ENCODE measurements at places on chromosomes 6 and 20. TPM values are rescaled to one million over a fixed set of nuclear protein-coding genes. Genes with fewer than 3 reads are reported as not detected.
A peak's percentile ranks its signal among the peaks of the same experiment; 100 is the strongest.

GRCh38 chr20:34240693-34241615, at the start of gene ASIP:
ASIP (plus strand) TSS chr20:34241423; CDS start chr20:34260375, 18,952 bp downstream.
- DNase-seq = no peak
- no peak within 1 kb of the TSS for H3K4me3 ChIP-seq
- no peaks in the 10 kb centered on the region for H3K27me3 ChIP-seq
- H3K4me1 ChIP-seq = no peaks in the 10 kb centered on the region

GRCh38 chr20:15924556-15924955, 648.7 kb downstream of the KIF16B start:
- no peaks in the 10 kb centered on the region for H3K4me1 ChIP-seq
- no peak overlapping the region for H3K4me3 ChIP-seq
- no peaks in the 10 kb centered on the region for H3K36me3 ChIP-seq
- no peak overlapping the region for H3K27ac ChIP-seq

DNA sequence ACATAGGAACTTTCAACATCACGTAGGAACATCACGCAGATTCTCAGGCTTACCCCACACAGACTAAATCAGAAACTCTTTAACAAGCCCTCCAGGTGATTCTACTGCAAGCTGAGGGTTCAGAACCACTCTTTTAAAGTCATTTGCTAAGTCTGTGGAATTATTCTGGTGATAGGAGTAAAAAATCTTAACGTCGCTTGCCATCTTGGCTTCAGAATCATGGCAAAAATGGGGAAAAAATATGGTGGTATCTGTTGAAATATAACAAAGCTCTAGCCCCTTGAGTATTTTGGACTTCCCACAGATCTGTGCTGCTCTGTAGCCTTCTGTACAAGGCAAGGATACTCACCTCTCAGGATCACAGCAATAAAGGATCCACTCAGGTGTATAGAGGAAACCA, 17.4 kb downstream of the FOXO3 start:
- no peaks in the 10 kb centered on the region for H3K27me3 ChIP-seq
- H3K27ac ChIP-seq = peak overlapping the region; percentile 40
- H3K4me1 ChIP-seq = peaks cover 32% of the 10 kb centered on the region
- no peak overlapping the region for H3K4me3 ChIP-seq
- peaks cover 8% of the 10 kb centered on the region for H3K36me3 ChIP-seq

DNA sequence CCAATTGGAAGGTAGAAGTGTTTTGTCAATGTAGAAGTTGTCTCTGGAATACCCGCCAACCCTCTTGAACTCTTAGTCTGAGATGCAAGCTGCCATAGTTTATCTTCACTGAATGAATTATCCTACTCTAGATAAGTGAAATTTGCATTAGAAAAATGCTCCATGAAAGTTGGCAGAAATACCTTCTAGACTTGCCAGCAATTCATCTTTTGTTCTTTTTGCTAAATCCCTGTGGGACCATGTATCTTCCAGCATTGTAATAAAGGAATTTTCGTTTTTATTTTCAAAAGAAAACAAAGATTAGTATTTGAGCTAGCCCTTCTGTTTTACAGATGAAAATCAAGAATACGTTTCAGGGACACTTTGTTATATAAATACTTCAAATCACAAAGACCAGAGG, 244.2 kb downstream of the CBLN4 start:
- H3K36me3 ChIP-seq = no peaks in the 10 kb centered on the region
- no peaks in the 10 kb centered on the region for H3K4me1 ChIP-seq
- no peaks in the 10 kb centered on the region for H3K27me3 ChIP-seq
- no peak overlapping the region for H3K4me3 ChIP-seq

GRCh38 chr20:34536798-34537394, 20.7 kb downstream of the DYNLRB1 start:
- no peak overlapping the region for H3K27ac ChIP-seq
- peaks cover 84% of the 10 kb centered on the region for H3K36me3 ChIP-seq
- no peak overlapping the region for H3K4me3 ChIP-seq
- no peak for DNase-seq

DNA sequence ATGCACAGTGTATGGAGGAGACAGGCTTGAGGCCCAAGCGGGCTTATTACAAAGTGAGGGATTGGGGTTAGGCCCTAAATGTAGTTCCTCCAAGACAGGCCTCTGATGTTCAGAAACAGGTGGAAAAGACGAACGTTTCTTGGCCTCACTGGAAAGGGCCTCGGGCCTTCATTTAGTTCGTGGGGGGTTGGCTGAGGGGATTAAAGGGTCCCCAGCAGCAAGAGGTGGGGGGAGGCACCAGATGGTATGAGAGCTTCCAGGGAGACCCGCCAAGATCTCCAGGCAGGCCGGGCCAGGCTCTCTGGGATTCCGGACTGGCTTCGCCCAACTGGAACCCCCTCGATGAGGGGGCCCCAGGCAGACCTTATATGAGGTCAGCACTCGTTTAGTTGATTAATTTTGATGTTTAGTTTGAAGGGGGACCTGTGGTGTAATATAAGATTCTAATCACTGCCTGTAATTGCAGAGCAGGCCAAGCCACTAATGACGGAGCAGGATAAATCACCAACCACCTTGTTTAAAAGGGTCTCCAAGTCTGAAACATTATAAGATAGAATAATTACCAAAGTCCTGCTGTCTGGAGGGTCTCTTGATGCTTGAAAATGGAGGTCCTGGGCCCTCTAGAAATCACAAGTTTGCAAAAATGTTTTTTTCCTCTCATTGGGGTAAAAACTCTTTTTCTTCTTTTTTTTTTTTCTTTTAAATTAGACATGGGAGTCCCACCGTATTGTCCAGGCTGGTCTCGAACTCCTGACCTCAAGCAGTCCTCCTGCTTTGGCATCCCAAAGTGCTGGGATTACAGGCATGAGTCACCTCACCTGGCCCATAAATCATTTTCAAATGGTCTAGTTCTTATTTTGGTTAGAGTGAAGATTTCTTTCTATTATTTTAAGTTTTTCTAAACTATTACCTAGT, 2.2 kb downstream of the HMGA1 start:
- H3K27ac ChIP-seq = no peak overlapping the region
- peaks cover 21% of the 10 kb centered on the region for H3K4me1 ChIP-seq
- peak; percentile 40 for DNase-seq
- no peaks in the 10 kb centered on the region for H3K27me3 ChIP-seq
- H3K4me3 ChIP-seq = peak overlapping the region; percentile 66

DNA sequence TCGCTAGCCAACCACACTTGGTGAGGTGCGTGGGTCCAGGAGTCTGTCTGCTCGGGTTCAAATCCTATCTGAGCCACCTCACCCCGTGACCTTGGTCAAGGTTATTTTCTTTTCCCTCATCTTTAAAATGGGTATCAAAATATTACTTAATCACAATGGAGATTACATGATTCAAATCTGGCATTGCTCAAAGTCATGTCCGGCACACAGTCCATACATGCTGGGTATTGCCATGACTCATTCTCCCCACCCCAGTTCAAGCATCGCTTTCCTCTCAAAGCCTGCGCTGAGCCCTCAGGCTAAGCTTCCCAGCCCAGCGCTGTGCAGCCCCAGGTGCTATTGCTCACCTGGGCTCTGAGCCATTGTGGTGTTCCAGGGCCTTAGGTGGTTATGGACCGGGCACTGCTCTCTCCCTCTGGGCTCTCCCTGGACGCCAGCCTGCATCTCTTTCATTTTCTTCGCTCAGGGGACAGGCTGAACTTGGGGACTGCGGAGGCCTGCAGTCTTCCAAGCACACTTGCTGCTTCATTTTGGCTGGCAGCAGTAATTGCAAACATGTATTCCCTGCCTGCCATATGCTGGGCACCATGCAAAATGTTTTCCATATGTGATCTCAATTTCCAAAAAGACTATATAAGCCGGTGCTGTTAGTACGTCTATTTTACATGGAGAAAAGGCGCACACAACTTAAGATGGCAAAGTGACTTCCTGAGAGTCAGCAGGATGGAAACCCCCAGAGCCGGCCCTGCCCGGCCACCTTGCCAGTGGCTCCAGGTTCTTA, 27.3 kb downstream of the WRNIP1 start:
- H3K36me3 ChIP-seq = no peaks in the 10 kb centered on the region
- DNase-seq = no peak
- no peak overlapping the region for H3K4me3 ChIP-seq
- no peaks in the 10 kb centered on the region for H3K27me3 ChIP-seq
- H3K4me1 ChIP-seq = peaks cover 38% of the 10 kb centered on the region

GRCh38 chr20:24108581-24108980, 120.0 kb upstream of the GGTLC1 start:
- H3K4me1 ChIP-seq = no peaks in the 10 kb centered on the region
- H3K27ac ChIP-seq = no peak overlapping the region
- no peaks in the 10 kb centered on the region for H3K27me3 ChIP-seq
- no peaks in the 10 kb centered on the region for H3K36me3 ChIP-seq
- H3K4me3 ChIP-seq = no peak overlapping the region

- no peaks in the 10 kb centered on the region for H3K27me3 ChIP-seq
- H3K4me3 ChIP-seq = no peak overlapping the region
- H3K4me1 ChIP-seq = no peaks in the 10 kb centered on the region
- no peak overlapping the region for H3K27ac ChIP-seq
Observed at GRCh38 chr6:13834790-13835189, 20.4 kb upstream of the MCUR1 start.

DNA sequence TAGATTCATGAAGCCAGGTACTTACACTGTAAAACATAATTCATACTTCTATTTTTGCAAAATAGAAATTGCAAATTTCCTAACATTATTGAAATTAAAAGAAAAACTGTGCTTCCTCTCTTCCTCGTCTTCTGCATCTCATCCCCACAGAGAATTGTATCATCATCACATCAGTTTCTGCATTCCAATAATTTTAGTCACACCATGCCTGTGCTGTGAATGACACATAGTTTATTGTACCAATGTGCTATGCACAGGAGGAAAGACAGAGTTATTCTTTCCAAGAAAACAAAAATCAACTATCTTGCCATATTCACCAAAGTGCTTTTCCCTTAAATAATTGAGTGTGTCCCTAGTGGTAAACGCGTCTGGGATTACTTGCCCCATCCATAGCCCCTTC, 38.1 kb upstream of the FAM135A start:
- DNase-seq = no peak
- no peak overlapping the region for H3K27ac ChIP-seq
- H3K4me1 ChIP-seq = no peaks in the 10 kb centered on the region
- no peaks in the 10 kb centered on the region for H3K36me3 ChIP-seq
- no peaks in the 10 kb centered on the region for H3K27me3 ChIP-seq
- no peak overlapping the region for H3K4me3 ChIP-seq

GRCh38 chr20:4449957-4450715, 271.6 kb upstream of the PRND start:
- no peaks in the 10 kb centered on the region for H3K36me3 ChIP-seq
- peak overlapping the region; percentile 63 for H3K27ac ChIP-seq
- DNase-seq = no peak
- peaks cover 21% of the 10 kb centered on the region for H3K4me1 ChIP-seq
- H3K4me3 ChIP-seq = peak overlapping the region; percentile 47

DNA sequence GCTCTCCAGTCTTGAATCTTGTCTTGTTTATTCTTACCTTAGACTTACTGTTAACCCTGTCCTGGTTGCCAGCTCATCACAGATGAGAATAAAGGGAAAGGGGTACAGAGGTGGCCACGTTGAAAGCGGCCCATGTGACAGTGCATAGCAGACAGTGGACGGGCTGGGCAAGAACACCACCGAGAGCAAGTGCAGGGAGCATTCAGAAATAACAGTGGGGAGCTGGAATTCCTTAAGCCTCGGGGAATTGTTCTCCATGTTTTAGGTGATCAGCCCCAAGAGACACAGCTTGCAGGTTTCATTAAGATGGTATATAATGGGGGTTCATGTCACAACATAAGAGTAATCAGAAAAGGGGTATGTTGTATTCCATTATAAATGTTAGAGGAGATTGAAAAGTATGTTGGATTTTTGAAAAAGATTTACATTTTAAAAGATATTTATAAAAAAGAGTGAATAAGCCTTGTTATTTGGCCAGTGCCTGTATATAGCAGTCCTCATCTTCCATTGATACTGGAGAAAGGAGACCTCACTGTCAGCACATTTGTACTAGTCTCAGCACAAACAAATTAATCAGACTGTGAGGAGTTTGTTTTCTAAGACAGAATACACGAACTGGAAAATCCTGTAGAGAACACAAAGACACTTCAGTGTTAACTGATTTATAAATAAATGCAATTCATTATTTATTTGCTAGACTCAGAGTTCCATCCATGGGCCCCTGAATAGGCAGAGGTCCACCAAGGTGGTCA, 35.4 kb downstream of the VAPB start:
- H3K4me1 ChIP-seq = no peaks in the 10 kb centered on the region
- H3K4me3 ChIP-seq = no peak overlapping the region
- H3K36me3 ChIP-seq = peaks cover 27% of the 10 kb centered on the region
- H3K27me3 ChIP-seq = no peaks in the 10 kb centered on the region
- no peak for DNase-seq

GRCh38 chr6:14656078-14656521, 538.5 kb downstream of the CD83 start:
- H3K27ac ChIP-seq = no peak overlapping the region
- H3K4me3 ChIP-seq = no peak overlapping the region
- H3K27me3 ChIP-seq = no peaks in the 10 kb centered on the region
- no peaks in the 10 kb centered on the region for H3K4me1 ChIP-seq

GRCh38 chr6:5302220-5302946, 41.1 kb downstream of the FARS2 start:
- no peaks in the 10 kb centered on the region for H3K36me3 ChIP-seq
- H3K4me3 ChIP-seq = no peak overlapping the region
- H3K27ac ChIP-seq = no peak overlapping the region
- no peaks in the 10 kb centered on the region for H3K4me1 ChIP-seq
- no peaks in the 10 kb centered on the region for H3K27me3 ChIP-seq

DNA sequence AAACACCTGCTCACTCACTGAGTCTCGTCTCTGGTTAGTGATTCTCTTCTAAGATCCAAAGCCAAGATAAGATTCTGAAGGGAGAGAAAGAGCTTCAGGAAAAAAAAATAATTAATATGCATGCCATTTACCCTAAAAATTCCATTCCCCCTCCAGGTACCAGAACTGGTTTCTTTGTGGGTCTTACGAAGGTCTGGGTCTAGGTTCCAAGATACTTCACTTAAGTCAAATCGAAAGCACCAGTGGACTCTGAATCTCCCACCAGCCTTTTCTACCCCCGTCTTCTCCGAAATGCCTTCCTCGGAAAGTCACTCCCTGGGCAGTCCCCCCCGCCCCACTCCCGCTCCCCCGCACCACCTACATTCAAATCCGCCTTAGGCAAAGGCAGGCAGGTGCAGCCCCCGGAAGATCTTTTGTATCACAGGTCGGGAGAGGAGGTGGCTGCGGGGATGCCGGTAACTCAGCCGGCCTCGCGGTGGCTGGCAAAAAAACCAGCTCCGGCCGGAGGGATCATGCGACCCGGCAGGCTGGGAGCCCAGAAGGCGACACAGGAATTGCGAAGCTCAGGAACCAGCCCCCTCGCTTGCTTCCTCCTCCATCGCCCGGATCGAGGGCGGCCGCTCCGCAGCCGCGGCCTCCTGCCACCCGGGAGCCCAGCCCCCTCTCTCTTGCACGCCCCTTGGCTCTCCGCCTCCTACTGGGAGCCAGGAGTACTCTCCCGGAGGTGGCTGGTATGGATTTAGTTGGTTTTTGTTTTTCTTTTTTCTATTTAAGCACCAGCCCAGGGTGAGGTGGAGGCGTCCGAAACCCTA, at the start of gene BCL2L1:
Gene BCL2L1 (minus strand): TSS at position 612 of the 812 bp plus-strand sequence. CDS start 650 bp downstream, outside the sequence.
- H3K27ac ChIP-seq = peak within 1 kb of the TSS; percentile 95
- H3K4me3 ChIP-seq = peak within 1 kb of the TSS; percentile 82
- H3K4me1 ChIP-seq = no peaks in the 10 kb centered on the region
- H3K27me3 ChIP-seq = no peaks in the 10 kb centered on the region
- DNase-seq = peak; percentile 93

CCN6 gene
- total RNA-seq = not detected

ID1 gene
- 3,326 TPM for total RNA-seq

KCNK16 gene
- not detected for total RNA-seq

CRIP3 gene
- not detected for total RNA-seq

FRK gene
- 8.4 TPM for total RNA-seq

PNLDC1 gene
- total RNA-seq = not detected

CENPB gene
- 173 TPM for total RNA-seq

Data from ascending aorta (tissue), 2 donors.